ENCODE measurements at places on chromosomes 7 and 10.

- peak; percentile 17 for DNase-seq
Observed at GRCh38 chr10:58385784-58386112, 538 bp downstream of the TFAM start.

- no peak for DNase-seq
Observed at GRCh38 chr7:133331861-133332260, 79.0 kb downstream of the EXOC4 start.

GRCh38 chr7:873367-874002 is 2.9 kb upstream of the GET4 start:
- peak; percentile 97 for DNase-seq

DNA sequence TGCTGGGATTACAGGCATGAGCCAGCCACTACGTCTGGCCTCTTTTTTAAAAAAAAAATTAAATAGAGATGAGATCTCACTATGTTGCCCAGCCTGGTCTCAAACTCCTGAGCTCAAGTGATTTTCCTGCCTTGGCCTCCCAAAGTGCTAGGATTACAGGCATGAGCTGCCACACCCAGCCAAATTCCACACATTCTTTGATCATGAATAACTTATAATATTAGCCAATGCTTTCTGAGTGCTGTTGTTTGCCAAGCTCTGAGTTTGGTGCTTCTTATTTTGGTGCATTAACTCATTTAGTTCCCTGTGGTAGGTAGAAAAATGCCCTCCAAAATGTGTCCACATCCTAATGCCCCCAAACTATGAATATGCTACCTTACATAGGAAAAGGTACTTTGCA is 47.2 kb upstream of the MKI67 start:
- no peak for DNase-seq

GRCh38 chr10:93745408-93746065 is 12.2 kb upstream of the LGI1 start:
- DNase-seq = peak; percentile 51

DNA sequence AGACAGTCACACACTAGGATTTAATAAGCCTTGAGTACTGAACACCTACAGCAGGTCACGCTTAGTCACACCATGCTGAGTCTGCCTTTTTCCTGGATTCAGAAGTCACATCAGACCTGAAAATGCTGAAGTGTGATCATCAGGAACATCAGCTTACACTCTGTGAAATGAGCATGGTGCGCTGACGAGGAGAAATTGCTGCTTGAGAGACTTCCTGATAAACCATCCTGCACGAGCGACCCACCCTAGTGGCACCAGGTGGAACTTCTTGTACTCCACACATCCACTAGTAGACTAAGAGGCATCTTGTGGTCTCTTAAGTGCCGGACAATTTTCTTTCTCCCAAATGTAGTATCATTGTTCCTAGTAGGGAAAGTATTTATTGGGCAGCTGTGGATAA is 51.8 kb upstream of the MRLN start:
- no peak for DNase-seq

DNA sequence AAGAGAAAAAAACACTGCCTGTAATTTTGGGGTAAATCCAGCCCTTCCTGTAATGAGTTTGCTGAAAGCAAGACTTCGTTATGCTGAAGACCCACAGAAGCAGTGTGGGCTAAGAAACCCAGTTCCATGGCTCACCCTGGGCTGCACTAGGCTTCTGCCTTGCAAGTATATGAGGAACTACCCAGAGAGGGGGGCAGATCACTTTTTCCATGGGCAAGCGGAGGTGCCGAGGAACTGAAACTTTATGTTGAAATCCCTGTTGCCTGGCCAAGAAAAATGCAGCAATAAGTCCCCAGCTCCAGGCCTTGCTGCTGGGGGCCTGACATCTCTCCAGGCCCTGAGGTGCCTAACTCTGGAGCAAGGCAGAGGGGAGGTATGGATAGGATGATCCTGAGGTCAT is 8.5 kb downstream of the RASSF4 start:
- no peak for DNase-seq

- no peak for DNase-seq
Observed at GRCh38 chr7:130272381-130273080, 5.9 kb downstream of the CPA2 start.

Measured in HTR-8/SVneo (cell line).